Stimulated activated CD4-positive, alpha-beta T cell treated with anti-CD3 and anti-CD28 coated beads, TNF-alpha, amount 100 ng/mL, for 1 hour (primary cell): ENCODE measurements at places on chromosomes 16 and 17.

GRCh38 chr17:12789481-12790248 lies at the start of gene ARHGAP44:
Gene ARHGAP44 (plus strand): TSS chr17:12789498. CDS start chr17:12789839, 341 bp downstream.
- DNase-seq, result no peak

DNA sequence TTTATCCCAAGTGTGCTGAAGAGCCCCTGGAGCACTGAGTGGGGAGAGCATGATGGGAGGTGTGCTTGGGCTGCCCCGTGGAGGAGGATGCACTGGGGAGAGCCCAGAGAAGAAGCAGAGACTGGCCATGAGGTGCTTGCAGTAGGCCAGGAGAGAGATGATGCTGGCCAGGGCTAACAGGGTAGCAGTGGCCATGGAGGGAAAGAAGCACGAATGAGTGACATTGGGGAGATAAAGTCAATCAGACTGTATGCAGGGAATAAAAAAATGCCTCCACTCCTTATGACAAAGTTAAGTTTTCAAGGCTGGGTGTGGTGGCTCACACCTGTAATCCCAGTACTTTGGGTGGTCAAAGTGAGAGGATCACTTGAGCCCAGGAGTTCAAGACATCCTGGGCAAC lies 5.4 kb upstream of the TMEM220 start:
- DNase-seq, result no peak

DNA sequence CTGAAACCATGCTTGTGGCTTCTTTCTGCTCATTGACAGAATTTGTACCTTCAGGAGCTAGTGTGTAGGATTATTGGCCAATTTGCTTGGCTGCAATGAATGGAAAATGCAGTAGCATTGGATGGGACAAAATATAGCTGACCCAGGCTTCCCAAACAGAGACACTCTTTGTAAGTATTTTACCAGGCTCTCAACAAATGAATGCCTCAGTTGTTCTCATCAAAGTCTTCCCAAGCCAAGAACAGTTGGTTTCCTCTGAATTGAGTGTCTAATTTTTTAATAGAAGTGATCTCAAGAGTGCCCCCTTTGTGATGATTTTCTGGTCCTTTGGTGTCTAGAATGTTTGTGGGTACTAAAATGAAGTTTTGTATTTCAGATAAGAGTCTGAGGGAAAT lies 140.9 kb downstream of the SHISA9 start:
- no peak for DNase-seq

- no peak for DNase-seq
These were observed 509.6 kb downstream of the CDH13 start for GRCh38 chr16:83136419-83136818.

- no peak for DNase-seq
These were observed 22.9 kb upstream of the PLLP start for GRCh38 chr16:57307365-57307764.

- no peak for DNase-seq
These were observed 9.7 kb upstream of the ALOX15B start for GRCh38 chr17:8029121-8029520.

GRCh38 chr17:10019941-10020451 lies 114.9 kb upstream of the RCVRN start:
- no peak for DNase-seq

DNA sequence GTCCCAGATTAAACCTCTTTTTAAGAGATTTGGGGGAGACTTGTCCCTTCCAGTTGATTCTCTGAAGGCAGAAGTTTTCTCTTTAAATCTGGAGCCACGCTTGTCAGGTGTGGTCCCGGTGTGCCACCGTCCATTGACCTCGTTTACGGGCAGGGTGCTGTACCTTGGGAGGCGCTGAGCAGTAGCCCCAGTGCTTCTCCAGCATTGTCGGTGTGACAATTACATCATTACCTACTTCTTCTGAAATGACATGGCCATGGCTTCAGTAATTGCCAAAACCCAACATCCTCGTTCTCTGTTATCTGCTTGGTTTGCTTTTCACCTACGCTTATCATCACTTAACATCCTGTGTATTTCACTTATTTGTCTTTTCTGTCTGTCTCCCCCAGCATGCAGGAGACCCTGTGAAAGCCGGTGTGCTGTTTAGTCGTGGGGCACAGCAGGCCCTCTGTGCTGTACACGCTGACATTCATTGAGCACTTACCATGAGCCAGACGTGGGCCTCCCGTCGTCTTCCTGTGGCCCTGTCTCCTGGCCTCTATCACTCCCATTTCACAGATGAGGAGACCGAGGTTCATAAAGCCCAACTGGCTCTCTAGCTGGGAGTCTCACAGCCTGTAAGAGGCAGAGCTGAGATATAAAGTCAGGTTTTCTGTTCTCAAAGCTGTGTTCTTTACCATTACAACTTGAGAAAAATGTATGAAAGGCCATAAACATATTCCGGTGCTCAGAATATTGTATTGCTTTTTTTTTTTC lies 143.9 kb downstream of the CMIP start:
- DNase-seq, result no peak

- no peak for DNase-seq
These were observed 516 bp downstream of the SLC16A6 start for GRCh38 chr17:68290268-68290954.

GRCh38 chr17:30545024-30545423 lies 67.8 kb downstream of the GOSR1 start:
- no peak for DNase-seq

DNA sequence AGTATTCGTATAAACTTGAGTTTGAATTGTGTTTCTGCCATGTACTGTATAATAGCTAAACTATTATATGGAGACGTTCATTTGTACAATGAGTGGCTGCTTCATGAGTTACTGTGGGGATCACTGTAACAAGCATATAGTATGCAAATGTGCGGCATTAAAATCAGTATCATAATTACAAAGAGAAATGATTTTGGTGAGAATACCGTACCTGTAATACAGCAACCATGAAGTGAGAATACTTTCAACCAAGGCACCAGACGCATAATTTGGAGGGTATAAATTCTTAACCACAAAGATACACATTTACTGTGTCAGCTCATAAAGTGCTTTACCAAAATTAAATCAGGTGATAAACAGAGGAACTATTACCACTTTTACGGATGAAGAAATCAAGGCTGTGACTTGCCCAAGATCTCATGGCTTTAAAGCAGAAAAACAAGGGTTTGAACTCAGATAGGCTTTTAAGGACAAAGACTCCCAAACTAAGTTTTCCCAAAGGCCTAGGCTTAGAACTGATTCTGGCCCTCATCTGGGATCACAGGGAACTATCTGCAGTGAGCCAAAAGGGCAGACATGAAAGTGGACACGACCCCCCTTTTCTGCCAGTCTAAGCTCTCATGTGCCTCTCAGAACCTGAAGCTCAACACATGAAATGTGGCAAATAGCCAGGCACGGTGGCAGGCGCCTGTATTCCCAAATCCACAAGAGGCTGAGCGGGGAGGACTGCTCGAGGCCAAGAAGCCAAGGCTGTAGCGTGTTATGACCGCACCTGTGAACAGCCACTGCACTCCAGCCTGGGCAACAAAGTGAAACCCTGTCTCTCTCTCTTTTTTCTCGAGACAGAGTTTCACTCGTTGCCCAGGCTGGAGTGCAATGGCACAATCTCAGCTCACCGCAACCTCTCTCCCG lies 6.4 kb downstream of the RPS15A start:
- DNase-seq, result no peak
